Progenitor cell of endocrine pancreas (in vitro differentiated cells): ENCODE measurements at places on chromosomes 12 and 14. TPM values are rescaled to one million over a fixed set of nuclear protein-coding genes. Genes with fewer than 3 reads are reported as not detected.

Gene ACOT6
- total RNA-seq: not detected in 2 replicates

GRCh38 chr12:3299929-3300832 lies 190.8 kb upstream of the PRMT8 start:
- H3K4me3 ChIP-seq: peak overlapping the region; percentile 42
- H3K27me3 ChIP-seq: peaks cover 66% of the 10 kb centered on the region
- H3K4me1 ChIP-seq: peaks cover 10% of the 10 kb centered on the region
- DNase-seq: peak; percentile 89

Gene SART3
- 74.5 and 87.6 TPM in 2 replicates for total RNA-seq

Gene POU6F1
- total RNA-seq: 8.2 and 11.6 TPM in 2 replicates

GRCh38 chr14:101075801-101076413 lies 172.4 kb upstream of the RTL1 start:
- H3K4me3 ChIP-seq: no peak overlapping the region
- no peaks in the 10 kb centered on the region for H3K36me3 ChIP-seq
- H3K27me3 ChIP-seq: peaks cover 58% of the 10 kb centered on the region
- DNase-seq: peak; percentile 8
- H3K4me1 ChIP-seq: peaks cover 11% of the 10 kb centered on the region
- H3K27ac ChIP-seq: no peak overlapping the region

GRCh38 chr12:10624605-10625004 lies 11.2 kb upstream of the MAGOHB start:
- H3K4me3 ChIP-seq: no peak overlapping the region
- H3K4me1 ChIP-seq: no peaks in the 10 kb centered on the region
- no peaks in the 10 kb centered on the region for H3K36me3 ChIP-seq
- no peaks in the 10 kb centered on the region for H3K27me3 ChIP-seq

GRCh38 chr12:53093777-53094393 lies 3.6 kb upstream of the IGFBP6 start:
- no peak for DNase-seq
- H3K4me3 ChIP-seq: no peak overlapping the region
- H3K4me1 ChIP-seq: peaks cover 21% of the 10 kb centered on the region
- no peak overlapping the region for H3K27ac ChIP-seq
- H3K36me3 ChIP-seq: no peaks in the 10 kb centered on the region

GRCh38 chr12:27627123-27627852 lies 69.0 kb upstream of the REP15 start:
- DNase-seq: no peak
- H3K27me3 ChIP-seq: no peaks in the 10 kb centered on the region
- H3K4me3 ChIP-seq: no peak overlapping the region
- peaks cover 5% of the 10 kb centered on the region for H3K4me1 ChIP-seq
- peak overlapping the region; percentile 67 for H3K27ac ChIP-seq

GRCh38 chr12:11738450-11738849 lies 89.0 kb downstream of the ETV6 start:
- H3K36me3 ChIP-seq: peaks cover 10% of the 10 kb centered on the region
- H3K4me3 ChIP-seq: no peak overlapping the region
- DNase-seq: no peak
- H3K27me3 ChIP-seq: no peaks in the 10 kb centered on the region
- H3K4me1 ChIP-seq: peaks cover 15% of the 10 kb centered on the region
- H3K27ac ChIP-seq: no peak overlapping the region

DNA sequence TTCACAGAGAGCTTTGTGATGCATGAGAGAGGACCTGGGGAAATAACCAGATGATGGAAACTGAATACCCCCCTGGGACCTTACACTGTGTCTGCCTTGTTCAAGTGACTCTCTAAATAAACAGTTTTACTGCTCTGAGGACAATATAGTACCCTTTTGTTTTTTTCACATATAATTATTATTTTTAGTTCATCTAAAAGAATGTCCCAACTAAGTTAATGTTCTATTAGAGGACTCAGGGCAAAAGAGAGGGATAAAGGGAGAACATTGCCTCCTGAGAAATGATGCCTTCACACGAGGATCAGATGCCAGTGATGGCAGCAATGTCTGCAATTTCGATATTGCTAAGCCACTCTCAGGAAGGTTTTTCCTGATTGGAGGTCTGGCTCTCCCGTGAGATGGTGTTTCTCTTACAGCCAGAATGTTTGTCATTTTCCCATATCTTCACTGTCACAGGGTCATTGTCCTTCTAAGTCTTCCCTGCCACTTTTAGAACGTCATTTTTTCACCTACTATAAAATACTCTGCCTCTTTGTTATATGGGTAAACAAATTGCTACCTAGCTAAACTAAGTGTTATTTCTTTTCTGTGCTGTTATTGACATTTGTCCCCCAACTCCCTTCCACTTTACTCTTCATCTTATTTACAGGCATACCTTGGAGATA lies 201.6 kb downstream of the RAD51B start:
- no peak overlapping the region for H3K4me3 ChIP-seq
- no peak for DNase-seq

Gene DPPA3
- total RNA-seq: not detected in 2 replicates

GRCh38 chr14:100350276-100350926 lies 27.3 kb downstream of the SLC25A47 start:
- no peaks in the 10 kb centered on the region for H3K27me3 ChIP-seq
- DNase-seq: no peak
- H3K27ac ChIP-seq: no peak overlapping the region
- H3K36me3 ChIP-seq: peaks cover 35% of the 10 kb centered on the region
- H3K4me3 ChIP-seq: no peak overlapping the region

DNA sequence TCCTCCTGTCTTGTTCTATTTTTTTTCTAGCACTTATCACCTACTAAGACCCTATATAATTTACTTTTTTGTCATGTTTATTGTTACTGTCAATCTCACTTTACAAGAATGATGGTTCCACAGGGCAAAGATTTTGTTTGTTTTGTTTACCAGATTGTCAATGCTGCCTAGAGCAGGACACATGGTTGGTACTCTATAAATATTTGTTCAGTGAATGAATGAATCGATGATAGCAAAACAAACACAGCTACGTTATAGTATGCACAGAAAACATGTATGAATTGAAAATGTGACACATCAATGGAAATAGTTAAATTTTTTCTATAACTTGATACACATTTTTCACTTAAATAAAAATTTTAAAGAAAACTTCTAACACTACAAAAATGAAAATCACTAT lies 67.1 kb upstream of the KRR1 start:
- H3K27me3 ChIP-seq: no peaks in the 10 kb centered on the region
- no peak overlapping the region for H3K4me3 ChIP-seq
- peaks cover 20% of the 10 kb centered on the region for H3K4me1 ChIP-seq
- H3K36me3 ChIP-seq: no peaks in the 10 kb centered on the region

Gene KRT6B
- not detected in 2 replicates for total RNA-seq

- peak overlapping the region; percentile 21 for H3K27ac ChIP-seq
- H3K4me3 ChIP-seq: no peak overlapping the region
- no peaks in the 10 kb centered on the region for H3K27me3 ChIP-seq
- no peak for DNase-seq
Measured at GRCh38 chr12:90622431-90622830, 332.5 kb downstream of the CCER1 start.

- H3K27ac ChIP-seq: peak overlapping the region; percentile 92
- DNase-seq: peak; percentile 11
- peaks cover 30% of the 10 kb centered on the region for H3K4me1 ChIP-seq
- H3K36me3 ChIP-seq: peaks cover 1% of the 10 kb centered on the region
- H3K4me3 ChIP-seq: no peak overlapping the region
Measured at GRCh38 chr12:62724947-62725451, 210.0 kb downstream of the PPM1H start.

DNA sequence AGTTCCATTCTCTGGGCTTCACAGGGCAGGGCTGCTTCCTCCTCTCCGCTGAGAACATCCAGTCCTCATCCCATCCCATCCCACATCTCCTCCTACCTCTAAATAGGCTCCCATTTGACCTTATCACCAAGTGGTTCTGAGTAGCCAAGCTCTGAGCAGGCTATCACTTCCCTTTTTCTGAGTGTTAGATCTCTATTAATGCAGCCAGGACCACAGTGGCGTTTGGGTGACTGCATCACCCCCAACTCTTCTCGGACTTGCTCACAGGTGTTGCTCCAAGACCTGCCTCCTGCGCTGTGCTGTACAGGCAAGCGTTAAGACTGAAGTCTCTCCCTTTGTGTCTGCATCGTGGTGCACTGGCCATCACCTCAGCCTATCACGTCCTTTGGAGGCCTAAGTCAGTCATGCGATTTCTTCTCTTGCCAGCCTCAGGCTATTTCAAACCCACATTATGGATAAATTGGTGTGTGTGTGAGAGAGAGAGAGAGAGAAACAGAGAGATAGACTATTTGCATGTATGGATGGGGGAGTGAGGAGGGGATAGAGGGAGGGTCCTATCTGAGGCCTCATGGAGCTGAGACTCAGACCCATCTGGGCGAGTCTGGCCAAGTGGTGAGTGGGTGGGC lies 12.4 kb upstream of the HHIPL1 start:
- no peaks in the 10 kb centered on the region for H3K36me3 ChIP-seq
- no peak overlapping the region for H3K27ac ChIP-seq
- peaks cover 22% of the 10 kb centered on the region for H3K27me3 ChIP-seq
- DNase-seq: no peak

- no peaks in the 10 kb centered on the region for H3K36me3 ChIP-seq
- H3K27me3 ChIP-seq: no peaks in the 10 kb centered on the region
- no peak for DNase-seq
Measured at GRCh38 chr14:44168566-44168965, 338.5 kb downstream of the FSCB start.

Gene LGR5
- 0.67 and 1.2 TPM in 2 replicates for total RNA-seq

DNA sequence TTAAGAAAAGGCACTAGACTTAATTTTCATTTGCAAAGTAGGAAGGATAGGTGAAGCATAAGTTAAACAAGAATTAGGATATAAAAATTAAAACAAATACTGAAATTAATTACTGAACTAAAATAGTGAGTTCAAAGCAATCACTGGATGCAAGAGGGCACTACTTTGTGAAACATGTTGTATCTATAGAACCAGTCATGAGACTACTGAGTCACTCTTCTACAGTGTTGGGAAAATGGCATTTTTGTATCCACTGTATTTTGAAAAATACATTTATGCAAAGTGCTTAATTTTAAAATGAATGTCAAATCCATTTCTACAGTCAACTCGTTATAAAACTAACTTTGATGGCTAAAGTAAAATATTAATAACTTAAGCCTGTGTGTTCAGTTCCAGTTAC lies 47.9 kb downstream of the SEL1L start:
- peaks cover 24% of the 10 kb centered on the region for H3K36me3 ChIP-seq
- DNase-seq: no peak
- H3K4me1 ChIP-seq: peaks cover 3% of the 10 kb centered on the region
- H3K27ac ChIP-seq: no peak overlapping the region
- no peaks in the 10 kb centered on the region for H3K27me3 ChIP-seq

DNA sequence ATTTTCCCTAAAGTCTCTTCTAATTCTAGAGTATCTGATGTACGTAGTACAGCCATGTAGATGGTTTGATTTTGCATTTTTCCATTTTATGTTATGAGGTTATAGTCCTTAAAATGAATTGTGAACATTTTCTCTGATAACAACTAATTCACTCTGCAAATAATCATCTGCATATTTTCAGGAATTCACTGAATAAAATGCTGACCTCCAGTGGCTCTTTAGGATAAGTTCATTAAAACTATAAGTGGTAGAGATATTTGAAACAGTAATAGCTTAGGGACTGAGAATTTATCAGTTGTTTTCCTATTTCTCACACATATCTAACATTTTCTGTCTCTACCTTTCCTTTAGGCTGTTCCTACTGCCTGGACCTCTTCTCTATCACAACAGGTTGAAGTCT lies 4.4 kb downstream of the MSRB3 start:
- peaks cover 7% of the 10 kb centered on the region for H3K4me1 ChIP-seq
- no peaks in the 10 kb centered on the region for H3K36me3 ChIP-seq
- DNase-seq: no peak
- no peak overlapping the region for H3K4me3 ChIP-seq

Gene SUPT16H
- total RNA-seq: 106 and 108 TPM in 2 replicates

DNA sequence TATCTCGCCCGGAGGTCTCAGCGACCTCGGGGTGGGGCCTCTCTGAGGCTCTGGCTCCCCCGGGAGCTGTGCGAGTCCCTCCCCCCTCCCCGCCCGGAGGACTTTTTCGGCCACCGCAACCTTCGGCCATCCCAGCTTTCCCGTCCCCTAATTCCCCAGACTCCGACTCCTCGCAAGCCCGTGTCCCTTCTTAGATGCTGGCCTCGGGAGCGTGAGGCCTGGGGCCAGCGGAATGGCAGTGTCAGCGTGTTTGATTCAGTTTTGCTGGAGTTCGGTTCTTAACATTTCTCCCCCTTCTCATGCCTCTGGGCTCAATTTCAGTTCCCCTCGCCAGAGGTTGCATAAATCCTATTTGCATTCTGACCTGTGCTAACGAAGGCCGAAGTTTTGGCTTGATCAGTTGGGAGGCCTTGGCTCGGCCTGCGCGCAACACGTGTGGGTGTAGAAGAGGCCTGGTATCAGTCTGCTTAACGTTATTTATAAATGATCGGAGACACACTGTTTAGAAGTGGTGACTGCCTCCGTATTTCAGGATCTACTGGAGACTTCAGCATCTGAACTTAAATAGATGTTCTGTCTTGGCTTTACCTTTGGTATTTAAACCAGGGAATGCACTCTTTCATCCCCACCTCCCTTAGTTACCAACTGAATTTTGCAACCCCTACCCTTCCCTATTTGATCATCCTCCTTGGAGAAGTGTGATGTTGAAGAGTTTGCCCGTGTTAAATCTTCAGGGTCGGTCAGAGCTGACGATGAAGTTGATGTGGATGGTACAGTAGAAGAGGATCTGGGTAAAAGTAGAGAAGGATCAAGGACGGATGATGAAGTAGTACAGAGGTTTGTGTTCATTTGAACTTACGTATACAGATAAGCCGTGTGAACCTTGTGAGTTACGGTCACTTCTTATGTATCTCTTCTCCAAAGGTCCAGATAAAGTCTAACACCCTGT lies 851 bp downstream of the HSP90B1 start:
- H3K36me3 ChIP-seq: peaks cover 23% of the 10 kb centered on the region
- H3K27me3 ChIP-seq: no peaks in the 10 kb centered on the region
- no peak for DNase-seq
- H3K4me1 ChIP-seq: peaks cover 34% of the 10 kb centered on the region
- peak overlapping the region; percentile 79 for H3K4me3 ChIP-seq

DNA sequence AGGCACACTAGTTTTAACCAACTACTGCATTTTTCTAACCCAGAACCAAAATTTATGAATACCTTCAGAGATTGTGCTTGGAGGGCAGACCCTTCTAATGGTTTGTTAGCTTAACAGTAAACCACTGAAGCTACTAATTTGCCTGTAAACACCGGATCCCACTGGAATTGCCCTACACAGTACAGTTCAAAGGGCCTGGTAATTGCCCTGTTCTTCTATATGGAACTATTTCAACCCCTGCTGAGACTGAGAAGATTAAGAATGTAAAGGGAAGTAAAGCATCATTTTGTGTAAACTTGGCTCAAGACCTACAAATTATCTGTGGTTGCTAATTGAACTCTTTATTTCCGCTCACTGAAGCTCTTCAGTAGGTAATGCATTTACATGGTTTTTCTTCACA lies 468.1 kb downstream of the NPAS3 start:
- H3K4me3 ChIP-seq: no peak overlapping the region
- H3K36me3 ChIP-seq: peaks cover 2% of the 10 kb centered on the region
- H3K27me3 ChIP-seq: no peaks in the 10 kb centered on the region
- no peak for DNase-seq

Gene NPFF
- not detected in 2 replicates for total RNA-seq
